ENCODE measurements at places on chromosomes 5 and 9. TPM values are rescaled to one million over a fixed set of nuclear protein-coding genes. Genes with fewer than 3 reads are reported as not detected.

Gene SOHLH1
- total RNA-seq = not detected

DNA sequence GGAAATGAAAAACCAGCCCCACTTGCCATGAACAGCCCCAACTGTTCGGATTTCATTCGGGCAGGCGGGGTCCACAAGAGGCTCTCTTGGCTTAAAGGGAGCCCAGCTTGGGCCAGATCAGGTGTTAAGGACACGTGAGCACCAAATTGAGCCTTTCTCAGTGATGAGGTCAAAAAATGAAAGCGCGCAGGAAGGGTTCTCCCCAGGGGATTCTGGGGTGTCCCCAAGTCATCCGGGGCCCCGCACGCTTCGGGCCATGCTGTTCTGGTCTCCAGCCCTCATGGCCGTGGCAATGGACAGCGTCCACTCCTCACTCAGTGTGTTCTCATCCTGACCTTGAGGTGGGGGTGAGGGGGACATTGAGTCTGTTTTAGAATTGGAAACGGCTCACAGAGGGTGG, 10.9 kb downstream of the AK1 start:
- DNase-seq = no peak

GRCh38 chr5:167514461-167514860, 777.0 kb upstream of the WWC1 start:
- no peak for DNase-seq

GRCh38 chr9:78441396-78441795, 144.5 kb downstream of the PSAT1 start:
- DNase-seq = no peak

DNA sequence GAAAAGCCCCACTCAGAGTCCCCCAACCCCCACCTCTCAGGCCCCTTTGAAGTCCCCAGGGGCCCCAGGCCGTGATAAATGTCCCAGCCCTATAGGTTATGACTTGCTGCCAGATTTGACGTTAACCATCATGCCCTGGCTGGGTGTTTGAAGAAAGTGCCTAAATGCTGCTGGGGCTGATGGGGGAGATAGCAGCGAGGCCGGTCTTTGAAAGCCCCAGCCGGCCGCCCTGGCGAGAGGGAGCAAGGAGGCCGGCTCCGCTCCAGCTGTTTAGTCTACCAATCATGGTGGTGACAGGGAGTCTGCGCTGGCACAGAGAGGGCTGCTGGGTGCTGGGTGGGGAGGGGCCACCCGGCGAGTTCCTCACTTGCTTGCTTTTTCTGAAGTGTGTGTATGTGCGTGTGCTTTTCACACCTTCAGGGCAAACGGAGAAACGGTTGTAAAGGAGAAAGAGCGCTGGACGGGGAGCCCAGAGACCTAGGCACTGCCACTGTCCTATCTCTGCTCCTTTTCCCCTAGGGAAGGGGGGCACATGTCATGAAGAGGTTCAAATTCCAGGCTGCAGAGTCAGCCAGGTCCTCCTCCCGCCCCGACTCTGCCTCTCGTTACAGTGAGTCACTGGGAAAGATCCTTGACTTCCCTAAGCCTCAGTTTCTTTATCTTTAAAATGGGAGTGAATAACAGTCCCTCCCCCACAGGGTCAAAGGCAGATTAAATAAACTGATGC, 126.1 kb upstream of the HAND1 start:
- no peak for DNase-seq

DNA sequence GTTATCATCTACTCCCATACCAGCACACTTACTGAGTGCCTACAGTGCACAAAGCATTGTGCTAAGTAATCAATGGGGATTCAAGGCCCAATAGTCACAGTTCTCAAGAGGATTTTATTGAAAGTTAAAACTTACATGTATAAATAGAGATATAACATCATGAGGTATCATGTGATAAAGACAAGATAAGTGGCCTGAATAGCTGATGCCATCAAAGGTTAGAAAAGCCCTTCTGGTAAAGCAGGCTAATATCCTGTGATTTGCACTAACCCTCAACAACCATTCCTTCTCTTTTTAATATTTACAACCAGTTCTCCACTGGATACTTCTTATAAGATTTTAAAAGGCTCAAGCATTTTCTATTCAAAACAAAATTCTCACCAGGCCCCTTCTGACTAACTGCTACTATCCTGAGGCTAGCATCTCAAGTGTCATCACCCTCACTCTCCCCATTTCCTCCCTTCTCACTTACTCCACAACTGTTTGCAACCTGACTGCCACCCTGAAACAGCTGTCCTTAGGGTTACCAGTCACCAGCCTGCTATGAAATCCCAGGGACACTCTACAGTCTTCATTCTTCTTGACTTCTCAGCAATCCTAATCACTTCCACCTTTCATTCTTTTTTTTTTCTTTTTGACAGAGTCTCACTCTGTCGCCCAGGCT, 377.9 kb downstream of the ENC1 start:
- DNase-seq = no peak

- no peak for DNase-seq
Measured at GRCh38 chr9:87276851-87277261, 220.8 kb upstream of the DAPK1 start.

- no peak for DNase-seq
Measured at GRCh38 chr5:149434162-149435014, 55.3 kb upstream of the IL17B start.

Gene PCDHGB7
- total RNA-seq = 6.2 TPM

GRCh38 chr9:121499177-121499426, 542 bp downstream of the GGTA1 start:
- DNase-seq = no peak

DNA sequence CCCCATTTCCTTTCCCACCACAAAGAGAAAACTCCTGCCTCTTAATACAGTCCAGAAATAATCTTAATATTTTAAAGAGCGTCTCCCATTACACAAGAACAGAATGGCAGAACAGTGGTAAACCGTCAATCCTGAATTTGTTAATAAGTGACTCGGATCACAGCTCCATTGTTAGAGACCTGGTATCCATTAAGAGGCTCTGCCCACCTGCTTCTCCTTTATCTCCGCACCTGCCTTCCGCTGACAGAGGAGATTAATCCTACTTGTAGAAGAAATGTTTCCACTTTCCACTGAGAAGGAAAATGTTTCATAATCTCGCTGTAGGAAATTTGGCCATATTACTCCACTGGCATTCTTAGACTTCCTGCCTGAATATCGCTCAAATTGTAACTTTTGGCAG, 1493.2 kb downstream of the MAT2B start:
- DNase-seq = no peak

All from osteocyte (in vitro differentiated cells).